ENCODE measurements at places on chromosomes 3 and 15.

GRCh38 chr3:144229330-144229729 is 257.7 kb downstream of the DIPK2A start:
- no peak for DNase-seq

DNA sequence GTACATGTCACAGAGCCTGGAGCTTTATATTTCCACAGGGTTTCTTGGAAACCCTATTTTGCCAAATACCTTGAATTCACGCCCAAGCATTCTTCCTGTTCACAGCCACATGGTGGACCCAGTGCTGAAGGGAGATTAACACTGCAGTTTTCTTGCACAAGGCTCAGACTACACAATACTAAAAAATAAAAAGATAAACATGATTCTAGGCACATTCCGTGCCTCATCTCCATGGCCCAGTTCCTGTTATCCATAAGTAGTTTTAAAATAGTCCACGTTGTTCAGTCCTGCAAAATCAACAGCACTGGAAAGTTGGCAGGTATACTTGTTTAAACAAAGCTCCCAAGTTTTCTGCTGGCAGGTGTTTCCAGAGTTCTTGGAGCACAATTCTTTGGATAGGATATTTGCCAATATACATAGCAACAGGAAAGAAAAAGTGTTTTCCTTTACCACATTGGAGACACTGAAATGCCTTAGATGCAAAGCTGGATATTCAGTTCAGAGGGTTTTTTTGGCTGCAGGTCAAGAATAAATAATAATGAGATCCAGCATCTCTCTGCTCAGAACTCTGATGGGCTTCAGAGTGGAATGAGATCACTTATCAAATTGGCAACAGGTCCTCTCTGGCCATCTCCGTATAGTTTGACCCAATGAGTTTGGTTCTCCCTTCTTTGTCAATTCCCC is 88.1 kb upstream of the TGFBR2 start:
- no peak for DNase-seq

GRCh38 chr3:148970271-148970670 is 21.1 kb upstream of the GYG1 start:
- DNase-seq = no peak

- no peak for DNase-seq
These were observed 3.1 kb upstream of the FBXO22 start for GRCh38 chr15:75900577-75900976.

DNA sequence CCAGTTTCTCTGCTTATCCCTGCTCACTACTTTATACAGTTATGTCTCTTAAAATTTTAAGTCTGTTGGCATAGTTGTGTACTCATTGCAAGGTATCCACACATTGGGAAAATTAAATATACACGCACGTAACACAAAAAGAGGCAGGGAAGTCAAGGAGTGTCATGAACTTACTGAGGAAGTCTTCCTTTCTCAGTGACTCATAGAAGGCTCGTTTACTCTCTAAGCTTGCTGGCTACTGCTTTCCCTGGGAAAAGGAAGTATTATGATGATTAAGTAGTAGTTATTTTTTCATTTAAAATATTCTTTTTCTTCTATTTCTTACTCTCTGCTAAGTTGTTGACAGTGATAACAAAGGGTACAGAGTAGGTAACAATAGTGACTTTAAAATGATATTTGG is 287.3 kb downstream of the UBE2E2 start:
- DNase-seq = no peak

- no peak for DNase-seq
These were observed 178.1 kb downstream of the LPP start for GRCh38 chr3:188332085-188332484.

GRCh38 chr3:179788996-179789395 is 136.2 kb downstream of the USP13 start:
- no peak for DNase-seq

DNA sequence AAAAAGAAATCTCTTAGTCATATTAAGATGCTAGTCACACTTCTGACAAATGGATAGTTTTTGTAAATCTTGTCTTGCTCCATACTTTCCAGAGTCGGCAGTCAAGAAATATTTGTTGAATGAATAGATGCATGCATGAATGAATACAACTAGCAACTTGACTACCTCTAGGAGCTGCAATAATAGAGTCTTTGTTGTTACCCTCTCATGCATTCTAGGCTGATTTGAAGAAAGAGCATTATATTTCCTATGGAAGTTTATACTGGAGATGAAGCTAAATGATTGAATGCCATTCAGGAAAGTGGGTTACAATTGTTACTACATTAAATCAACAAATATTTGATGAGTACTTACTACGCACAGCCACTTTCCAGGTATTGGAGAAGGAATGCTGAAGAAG is 18.1 kb upstream of the TRAT1 start:
- no peak for DNase-seq

DNA sequence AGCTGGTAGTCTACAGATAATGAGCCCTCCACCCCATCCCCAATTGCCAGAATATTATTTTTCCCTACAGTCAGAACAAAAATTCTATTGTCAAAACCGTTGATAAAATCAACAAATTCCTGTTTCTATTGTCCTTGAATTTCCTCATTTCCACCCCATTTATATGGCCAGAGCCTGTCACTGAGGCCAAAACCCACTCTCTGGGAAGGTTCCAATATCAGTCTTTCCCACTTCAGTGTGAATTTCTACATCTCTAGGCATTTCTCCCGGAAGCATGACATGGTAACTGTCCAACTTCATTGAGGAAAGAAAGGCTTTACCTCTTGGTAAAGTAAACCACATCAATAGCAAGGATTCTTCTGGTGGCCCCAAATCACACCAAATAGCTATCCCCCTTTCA is 41.6 kb downstream of the C2CD4A start:
- DNase-seq = no peak

- no peak for DNase-seq
These were observed 31.5 kb upstream of the C15orf39 start for GRCh38 chr15:75170203-75170602.

GRCh38 chr3:155519078-155519477 is 225.6 kb upstream of the STRIT1 start:
- DNase-seq = no peak

DNA sequence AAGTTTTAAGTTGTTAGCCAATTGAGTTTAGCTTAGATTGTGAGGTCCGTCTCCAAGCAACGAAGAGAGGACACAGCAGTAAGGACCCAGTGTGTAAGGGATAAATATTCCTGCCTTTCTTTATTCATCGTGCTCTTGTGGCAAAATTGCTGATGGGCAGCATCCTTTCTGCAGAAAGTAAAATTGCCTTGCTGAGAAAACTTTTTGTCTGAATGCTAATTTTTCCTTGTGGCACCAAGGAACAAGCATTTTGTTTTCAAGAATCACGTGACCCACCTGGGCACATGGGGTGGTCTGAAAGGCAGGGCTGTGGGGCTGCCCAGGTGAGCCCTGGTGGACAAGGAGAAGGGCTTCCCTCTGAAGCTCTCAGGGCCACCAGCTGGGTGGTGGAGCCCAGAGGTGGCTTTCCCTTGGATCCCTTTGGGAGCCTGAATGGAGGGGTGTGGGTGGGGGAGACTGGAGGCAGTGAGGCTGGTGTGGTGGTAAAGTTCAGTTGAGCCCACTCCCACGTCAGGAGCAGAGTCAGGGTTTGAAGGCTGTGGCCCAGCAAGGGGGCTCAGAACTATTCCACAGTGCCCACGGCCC is 24.0 kb upstream of the TMCC1 start:
- no peak for DNase-seq

- no peak for DNase-seq
These were observed 109.9 kb upstream of the BCL6 start for GRCh38 chr3:187855131-187855530.

DNA sequence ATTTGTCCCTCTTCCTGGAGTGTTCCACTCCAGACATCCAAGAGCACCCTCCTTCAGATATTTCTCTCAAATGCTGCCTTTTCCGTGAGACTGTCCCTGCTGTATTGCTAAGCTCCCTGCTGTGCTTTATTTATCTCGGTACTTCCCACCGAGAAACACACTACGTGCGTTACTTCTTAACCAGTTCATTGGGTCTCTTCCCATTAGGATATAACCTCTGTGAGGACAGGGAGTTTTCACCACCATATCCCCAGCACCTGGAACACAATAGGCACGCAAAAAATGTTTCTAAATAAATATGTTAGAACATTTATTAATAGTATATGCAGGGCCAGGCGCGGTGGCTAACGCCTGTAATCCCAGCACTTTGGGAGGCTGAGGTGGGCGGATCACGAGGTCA is 308.7 kb upstream of the IL12A start:
- no peak for DNase-seq

- DNase-seq = no peak
These were observed 146.2 kb downstream of the KLF13 start for GRCh38 chr15:31472636-31473384.

DNA sequence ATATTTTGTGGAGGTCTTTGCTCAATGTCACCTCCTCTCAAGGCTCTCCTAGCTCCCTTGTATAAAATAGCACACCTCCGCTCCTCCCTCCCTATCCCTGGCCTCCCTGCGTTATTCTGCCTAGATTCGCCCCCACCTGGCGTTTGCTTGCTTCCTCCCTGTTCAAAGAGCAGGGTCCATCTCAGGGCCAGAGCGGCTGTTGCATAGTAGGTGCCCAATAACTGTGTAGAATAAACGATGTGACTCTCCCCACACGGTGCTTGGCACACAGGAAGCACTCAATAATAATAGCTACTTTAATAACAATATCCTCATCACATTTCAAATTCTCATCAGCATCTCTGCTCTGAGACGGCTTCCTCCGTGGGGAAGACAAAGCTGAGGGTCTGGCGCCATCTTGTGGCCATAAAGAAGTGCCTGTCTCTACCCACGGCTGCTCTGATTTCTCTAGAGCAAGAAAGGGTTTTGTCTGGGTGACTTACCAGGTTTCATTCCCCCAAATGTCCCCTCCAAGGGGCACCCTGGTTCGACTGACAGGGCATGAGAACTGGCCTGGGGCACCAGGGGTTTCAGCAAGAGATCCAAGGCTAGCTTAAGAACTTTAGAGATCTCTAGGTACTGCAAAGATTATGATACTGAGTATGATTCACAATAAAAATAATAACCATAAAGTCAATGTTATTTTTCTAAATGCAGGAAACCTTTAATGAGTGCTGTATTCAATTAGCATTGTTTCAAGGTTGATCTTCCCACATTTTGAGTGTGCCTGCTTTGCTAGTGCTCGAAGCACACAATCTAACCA is 16.1 kb downstream of the CD276 start:
- DNase-seq = peak; percentile 58

DNA sequence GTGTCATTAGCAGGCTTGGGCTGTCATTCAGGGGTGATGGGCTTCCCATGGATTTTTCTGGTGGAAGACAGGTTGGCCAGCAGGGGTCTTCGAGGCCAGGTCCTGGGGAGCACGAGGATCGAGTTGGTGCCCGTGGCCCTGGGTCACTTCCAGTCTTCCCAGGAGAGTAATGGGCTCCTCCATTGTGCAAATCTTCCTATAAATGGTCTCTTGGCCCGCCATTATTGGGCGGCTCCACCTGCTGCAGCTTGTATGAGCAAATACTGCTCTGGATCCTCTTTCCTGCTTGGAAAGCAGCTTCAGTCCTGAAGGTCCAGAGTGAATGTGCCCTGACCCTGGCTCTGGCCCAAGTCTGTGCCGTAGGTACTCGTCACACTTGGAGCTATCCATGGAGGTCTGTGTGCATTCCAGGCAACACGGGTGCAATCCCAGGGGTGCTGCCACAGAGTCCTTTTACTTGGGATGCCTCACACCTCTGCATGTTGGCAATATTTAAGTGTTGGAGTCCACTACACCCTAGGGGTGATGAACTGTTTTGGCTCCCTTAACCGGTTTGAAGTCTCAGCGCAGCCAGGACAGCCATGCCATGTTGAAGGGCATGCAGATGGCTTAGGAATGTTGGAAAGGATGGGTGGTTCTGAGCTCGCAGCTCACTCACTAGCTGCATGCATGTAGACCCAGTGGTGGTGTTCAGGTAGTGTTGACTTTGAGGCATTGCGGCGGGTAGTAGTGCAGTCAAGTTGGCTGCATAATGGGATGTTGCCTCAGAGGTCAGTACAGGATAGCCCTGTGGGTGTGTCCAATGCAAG is 97.6 kb downstream of the SNRPN start:
- DNase-seq = no peak

GRCh38 chr3:11212299-11212608 is 58.0 kb downstream of the HRH1 start:
- DNase-seq = no peak

DNA sequence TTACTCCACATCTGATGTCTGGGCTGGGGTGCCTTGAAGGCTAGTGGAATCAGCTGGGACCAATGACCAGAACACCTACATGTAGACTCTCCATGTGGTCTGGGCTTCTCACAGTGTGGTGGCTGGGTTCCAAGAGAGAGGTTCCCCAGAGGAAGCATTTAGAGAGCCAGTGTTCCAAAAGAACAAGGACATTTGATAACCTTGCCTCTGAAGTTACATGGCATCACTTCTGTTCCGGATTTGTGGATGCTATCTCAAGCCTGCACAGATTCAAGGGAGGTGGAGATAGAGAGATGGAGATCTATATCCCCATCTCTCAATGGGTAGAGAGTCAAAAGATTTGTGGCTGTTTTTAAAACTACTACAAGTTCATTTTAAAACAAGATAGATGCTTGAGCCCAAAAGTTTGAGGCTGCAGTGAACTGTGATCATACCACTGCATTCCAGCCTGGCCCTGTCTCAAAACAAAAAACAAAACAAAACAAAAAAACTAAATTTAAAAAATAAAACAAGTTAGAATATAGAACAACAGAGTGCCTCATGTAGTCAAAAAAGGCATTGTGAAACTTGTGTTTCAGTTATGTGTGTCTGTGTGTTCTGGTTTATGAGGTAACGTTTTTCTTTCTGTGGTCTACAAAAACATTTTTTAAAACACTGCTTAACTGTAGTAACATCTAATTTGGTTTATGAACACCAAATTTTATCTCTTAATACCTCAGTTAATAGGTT is 44.8 kb downstream of the PDE8A start:
- DNase-seq = no peak

DNA sequence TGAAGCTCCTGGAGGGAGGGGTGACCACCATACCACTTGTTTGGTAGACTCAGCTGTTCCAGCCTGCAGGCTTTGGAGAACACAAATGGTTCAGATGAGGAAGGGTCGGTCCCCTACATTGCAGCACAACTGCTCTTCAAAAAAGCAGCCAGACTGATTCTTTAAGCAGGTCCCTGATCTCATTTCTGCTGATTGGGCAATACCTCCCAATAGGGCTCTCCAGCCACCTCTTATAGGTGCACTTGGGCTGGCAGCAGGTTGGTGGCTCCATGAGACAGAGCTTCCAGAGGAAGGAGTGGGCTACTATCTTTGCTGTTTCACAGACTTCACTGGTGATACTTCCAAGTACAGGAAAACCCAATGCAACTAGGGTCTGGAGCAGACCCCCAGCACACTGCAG is 65.9 kb upstream of the PEX5L start:
- DNase-seq = no peak

- DNase-seq = no peak
These were observed 113.2 kb upstream of the NLGN1 start for GRCh38 chr3:173284301-173284700.

- DNase-seq = no peak
These were observed 12.8 kb downstream of the NXPE3 start for GRCh38 chr3:101791778-101792177.

DNA sequence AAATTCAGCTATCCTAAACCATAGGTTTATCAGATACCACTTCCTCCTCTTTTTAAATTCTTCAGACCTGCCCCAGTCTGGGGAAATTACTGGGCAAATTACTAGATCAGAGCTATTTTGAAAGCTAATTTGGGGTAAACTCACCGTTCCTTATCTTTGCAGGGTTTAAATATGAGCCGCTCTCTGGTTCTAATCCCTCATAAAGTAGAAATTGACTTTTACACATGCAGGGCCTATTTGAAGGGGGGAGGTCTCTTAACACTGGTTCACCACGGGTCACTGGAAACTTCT is 11.0 kb upstream of the MEIS2 start:
- no peak for DNase-seq

Data from caudate nucleus (tissue), 63 donors.